ENCODE measurements at places on chromosomes 2 and 18.

DNA sequence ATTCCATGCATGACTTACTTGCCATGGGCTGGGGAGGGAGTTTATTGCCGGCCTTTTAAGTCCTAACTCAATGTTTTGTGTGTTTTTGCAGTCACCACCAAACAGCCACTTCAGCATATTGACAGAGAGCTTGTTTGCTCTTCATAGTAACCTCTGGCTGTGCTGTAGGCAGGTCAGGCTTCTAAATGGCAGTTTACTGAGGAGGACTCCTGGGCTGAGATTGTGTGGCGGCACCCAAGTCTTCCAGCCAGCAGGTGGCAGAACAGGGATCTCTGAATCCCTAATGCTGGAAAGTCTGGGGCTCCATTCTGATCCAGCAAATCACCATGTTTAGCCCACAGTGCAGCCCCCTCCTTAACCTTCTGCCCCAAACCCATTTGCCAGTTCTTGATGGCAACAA lies 121.2 kb downstream of the CAPN13 start:
- DNase-seq = no peak

- DNase-seq = no peak
These were observed 17.6 kb downstream of the RAMP1 start for GRCh38 chr2:237876951-237877491.

DNA sequence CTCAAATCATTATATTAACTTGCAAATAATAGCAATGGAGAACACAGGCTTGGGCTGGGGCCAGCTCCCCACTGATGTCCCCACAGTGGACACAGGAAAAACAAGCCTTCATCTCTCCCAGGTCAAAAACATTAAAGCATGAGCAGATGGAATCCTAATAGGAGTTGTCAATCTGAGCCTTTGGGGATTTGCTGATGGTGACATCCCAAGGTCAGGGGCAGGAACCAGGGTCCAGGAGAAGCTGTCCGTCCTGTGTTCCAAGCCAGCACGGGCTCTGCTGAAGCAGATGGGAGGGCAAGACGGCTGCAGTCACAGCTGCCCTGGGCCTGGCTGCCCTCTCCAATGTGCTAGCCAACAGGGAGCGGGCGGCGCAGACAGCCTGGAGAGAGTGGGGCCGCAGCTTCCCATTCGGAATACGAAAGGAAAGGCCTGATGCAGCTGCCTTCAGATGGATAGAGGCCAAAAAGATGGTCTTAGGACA lies 135.5 kb downstream of the NDUFA10 start:
- no peak for DNase-seq

DNA sequence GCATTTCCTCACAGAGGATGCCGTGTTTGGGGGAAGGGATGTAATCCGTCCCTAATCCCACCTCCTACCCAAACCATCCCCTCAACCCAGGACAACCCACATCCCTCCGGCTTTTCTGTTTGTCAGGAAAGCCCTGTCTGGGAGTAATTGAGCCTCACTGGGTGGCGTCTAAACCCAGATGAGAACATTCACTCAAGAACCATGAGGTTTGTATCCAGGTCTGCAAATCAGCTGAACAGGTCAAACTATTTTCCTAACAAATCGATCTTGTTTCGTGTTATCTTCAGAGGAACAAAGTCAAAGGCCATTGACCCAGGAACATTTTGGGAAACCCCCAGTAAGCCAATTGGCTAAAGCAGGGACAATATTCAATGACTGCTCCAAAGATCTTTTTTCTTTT lies 25.7 kb downstream of the CYP27C1 start:
- no peak for DNase-seq

- no peak for DNase-seq
These were observed 12.4 kb upstream of the PRLH start for GRCh38 chr2:237553948-237554347.

DNA sequence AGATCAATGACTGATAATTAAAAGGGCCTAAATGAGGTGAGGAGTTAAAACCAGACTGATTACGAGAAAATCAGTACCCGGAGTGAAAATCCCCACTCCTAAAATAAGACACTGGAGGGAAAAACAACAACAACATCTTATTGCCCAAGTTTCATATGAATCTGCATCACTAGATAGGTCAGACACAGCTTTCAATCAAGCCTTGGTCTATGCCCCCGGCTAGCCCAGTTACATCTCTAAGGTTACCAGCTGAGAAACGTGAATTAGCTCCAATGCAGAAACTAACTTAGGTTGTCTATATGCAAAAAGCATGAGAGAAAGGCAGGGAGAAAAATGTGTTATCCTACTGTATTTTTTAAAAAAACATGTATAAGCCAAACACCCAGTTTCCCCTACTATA lies 53.7 kb downstream of the ROCK2 start:
- no peak for DNase-seq

DNA sequence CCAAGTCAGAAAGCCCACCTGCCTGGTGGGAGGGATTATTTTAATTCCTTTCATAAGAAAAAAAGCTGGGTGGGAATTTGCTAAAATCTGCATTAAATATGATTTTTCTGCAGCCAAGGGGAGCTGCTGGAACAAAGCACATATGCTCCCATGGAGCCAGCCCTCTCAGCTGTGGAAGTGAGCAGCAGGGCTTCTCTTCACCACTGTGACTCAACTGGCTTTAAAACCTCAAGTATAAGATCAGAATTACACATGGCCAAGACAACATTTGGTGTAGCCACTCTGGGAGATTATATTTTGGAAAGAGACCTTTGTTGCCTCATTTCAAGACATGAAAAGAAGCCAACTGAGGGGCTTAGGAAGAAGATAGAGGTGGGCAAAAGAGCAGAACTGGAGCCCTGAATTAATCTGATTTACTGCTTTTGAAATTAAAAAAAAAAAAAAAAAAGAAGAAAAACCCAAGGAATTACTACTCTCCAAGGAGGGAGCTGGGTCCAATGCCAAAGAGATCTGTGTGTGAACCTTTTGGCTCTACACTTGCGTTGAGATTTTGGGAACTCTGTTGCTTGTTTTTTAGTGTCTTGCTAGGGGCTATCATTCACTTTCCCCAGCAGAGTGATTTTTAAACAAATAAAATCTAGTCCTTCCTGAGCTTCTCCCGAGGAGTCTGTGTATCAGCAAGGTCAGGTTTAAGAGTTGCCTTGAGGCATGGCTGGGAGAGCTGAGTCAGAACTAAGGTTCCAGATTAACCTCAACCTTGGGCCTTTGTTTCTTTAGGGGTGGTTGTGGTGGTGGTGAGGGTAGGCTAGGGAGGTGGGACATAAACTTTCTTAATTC lies 6.0 kb downstream of the LHCGR start:
- no peak for DNase-seq

- no peak for DNase-seq
These were observed 127.0 kb upstream of the CCDC195 start for GRCh38 chr2:224843141-224843540.

DNA sequence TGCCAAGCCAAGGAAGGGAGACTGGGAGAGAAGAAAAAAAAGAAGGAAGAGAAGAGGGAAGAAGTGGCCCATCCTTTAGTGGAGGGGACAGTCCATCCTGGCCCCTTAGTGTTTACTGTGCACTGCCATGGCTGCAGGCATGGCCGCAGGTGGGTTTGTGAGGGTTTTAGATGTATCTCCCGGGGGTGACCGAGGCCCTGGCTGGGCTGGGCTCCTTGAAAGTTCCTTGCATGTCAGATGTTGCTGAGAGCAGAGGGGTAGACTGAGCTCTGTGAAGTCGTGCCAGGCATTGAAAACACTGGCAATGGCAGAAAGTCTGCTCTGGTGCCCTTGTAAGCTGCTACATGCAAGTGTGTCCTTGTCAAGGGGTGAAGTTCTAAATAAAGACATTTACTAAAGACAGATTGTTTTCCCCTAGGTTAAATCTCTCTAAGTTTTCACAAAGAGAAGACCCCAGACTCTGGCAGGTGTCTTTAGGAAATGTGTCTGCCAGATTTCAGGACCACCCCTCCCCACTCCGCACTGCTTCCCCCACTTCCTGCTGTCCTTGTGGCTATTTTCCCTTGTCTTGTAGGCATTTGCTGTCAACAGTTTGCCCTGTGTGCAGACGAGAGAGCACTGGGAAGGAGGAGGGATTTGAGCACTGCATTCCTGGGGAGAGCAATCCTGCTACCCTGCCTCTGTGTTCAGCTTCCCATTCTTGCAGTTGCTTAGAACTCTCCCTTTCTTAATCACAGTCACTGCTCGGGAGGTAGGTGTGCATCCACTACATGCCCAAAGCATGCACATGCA lies 68.4 kb downstream of the ACOXL start:
- no peak for DNase-seq

DNA sequence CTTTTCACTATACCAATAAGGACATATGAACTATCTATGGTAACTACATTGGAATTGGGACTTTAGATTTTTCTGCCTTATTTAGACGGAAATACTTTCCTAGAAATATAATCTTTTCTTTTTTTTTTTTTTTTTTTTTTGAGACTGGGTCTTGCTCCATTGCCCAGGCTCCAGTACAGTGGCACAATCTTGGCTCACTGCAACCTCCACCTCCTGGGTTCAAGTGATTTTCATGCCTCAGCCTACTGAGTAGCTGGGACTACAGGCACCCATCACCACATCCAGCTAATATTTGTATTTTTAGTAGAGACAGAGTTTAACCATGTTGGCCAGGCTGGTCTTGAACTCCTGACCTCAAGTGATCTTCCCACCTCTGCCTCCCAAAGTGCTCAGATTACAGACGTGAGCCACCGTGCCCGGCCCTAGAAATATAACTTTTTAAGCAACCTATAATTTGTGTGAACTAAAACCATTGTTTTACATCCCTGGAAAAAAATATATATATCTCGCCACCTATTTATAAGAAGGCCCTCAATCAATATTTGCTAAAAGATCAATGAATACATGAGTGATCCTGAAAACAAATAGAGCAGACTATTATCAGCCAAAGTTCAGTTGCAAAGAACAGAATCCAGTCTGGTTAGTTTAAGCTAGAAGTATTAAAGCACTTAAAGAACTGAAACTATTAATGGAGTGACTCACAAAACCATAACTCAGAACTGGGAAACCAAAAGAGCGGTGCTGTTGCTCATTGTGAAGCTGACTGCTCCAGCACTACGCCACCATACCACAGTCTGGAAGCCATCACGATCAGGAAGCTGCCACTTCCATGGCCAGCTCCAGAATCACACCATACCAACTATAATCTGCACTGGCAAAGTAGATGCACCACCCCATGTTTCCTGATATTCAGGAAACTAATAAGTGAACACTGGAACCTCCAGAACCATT lies 8.4 kb upstream of the HNRNPLL start:
- DNase-seq = no peak

DNA sequence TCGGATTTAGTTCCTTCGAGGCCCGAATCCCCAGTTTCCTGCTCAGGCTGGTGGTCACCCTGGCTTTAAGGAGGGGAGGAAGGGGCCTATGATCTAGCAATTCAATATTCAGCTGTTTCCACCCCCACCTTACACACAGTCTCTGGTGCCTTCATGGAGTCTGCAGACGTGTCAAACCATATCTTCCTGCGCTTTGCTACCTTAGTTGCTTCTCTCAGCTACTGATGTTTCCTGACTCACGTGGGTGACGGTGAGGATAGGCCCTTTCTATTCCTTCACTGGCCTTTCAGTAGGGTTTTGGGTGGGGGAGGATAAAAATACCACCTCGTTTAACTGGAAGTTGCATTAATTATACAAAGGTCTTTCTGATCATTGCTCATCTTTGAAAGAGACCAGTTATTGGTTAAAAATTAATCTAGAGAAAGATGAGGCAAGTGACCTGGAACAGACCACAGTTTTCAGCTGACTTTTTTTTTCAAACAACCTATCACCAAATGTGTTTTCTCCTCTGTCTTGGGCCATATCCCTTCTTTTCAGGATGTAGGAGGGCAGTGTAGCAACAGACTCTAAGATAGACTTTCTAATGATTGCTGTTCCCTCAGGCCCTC lies 49.7 kb downstream of the SH2D6 start:
- no peak for DNase-seq

DNA sequence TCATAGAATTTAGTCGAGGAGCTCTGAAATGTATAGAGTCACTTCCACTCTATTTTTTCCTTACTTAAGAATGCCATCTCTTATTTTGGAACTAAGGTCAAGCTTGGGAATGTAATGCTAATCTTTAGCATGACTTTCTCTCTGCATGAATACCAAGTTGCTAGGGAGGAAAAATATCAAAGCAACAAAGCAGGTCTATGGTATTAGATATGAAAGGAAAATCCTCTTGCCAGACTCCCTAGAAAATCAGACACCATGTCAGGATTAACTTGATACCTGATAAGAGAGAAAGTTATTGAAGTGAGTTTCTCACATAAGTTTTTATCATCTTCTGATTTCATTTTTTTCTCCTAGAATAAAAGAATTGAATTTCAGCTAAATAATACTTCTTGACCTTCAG lies 341.7 kb upstream of the ZNF804A start:
- DNase-seq = no peak

GRCh38 chr2:105959357-105959756 lies 214.6 kb downstream of the NCK2 start:
- no peak for DNase-seq

GRCh38 chr2:237529452-237530402 lies 36.6 kb upstream of the PRLH start:
- no peak for DNase-seq

GRCh38 chr2:201264472-201265173 lies 4.3 kb downstream of the CASP8 start:
- DNase-seq = no peak

- no peak for DNase-seq
These were observed 17.6 kb upstream of the TMEM247 start for GRCh38 chr2:46461709-46462171.

DNA sequence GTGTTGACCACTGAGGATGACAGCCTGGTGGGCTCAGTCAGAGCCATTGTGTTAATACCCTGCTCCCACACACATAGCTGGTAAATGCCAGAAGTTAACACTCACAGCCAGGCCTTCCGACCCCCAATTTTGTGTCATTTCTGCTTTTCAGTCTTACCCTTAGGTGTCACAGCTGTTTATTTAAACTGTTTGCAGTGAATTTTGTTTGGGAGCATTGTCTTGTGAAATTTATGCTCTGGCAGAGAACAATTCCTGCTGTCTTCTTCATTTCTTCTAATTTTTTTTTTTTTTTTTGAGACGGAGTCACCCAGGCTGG lies 8.2 kb downstream of the LPIN1 start:
- no peak for DNase-seq

- no peak for DNase-seq
These were observed 35.9 kb downstream of the SPRED2 start for GRCh38 chr2:65396348-65397026.

DNA sequence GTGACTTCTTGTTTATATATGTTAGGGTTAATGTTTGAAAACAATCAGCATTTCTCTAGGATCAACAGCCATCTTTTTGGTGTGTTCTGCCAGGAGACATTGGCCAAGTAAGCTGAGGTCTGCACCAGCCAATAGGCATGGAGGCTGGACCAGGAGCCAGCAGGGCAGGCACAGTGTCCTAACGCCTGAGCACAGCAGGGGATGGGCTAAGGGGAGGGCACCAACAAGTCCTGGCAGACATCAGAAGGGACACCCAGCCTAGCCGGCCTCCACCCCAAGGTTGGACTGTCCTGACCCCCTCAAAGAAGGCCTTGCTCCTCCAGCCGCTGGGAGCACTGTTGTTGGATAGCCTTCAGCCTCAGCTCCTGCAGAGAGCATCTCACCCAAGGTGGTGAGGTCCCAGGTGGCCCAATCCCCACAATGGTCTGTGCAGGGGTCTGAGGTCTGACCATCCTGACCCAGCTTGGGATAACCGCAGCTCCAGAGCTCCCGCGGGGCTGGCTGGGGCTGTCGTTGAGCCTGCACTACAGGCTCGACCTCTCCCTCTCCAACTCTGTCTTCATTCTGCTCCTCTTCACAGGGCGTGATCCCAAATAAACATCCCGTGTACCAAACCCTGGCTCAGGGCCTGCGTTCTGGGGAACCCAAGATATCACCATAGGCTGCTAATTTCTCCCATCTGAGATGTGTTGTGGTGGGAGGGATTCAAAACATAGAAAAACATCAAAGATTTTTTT lies 8.1 kb downstream of the TEX44 start:
- DNase-seq = no peak

Measured in activated T-helper 1 cell treated with Interleukin-2 at 50 U/mL for 16 hours (primary cell).